Activated naive CD8-positive, alpha-beta T cell treated with anti-CD3 and anti-CD28 coated beads for 36 hours (primary cell): ENCODE measurements at places on chromosomes 5 and 9. TPM values are rescaled to one million over a fixed set of nuclear protein-coding genes. Genes with fewer than 3 reads are reported as not detected.

The FAM221B gene
- total RNA-seq: not detected

The KCNV2 gene
- not detected for total RNA-seq

The DNM1 gene
- 0.58 TPM for total RNA-seq

The SKP1 gene
- total RNA-seq: 253 TPM

The GARIN3 gene
- 0.46 TPM for total RNA-seq

The MEGF10 gene
- not detected for total RNA-seq

The TAF11L10 gene
- not detected for total RNA-seq
